ENCODE measurements at places on chromosomes 6 and 20.

GRCh38 chr6:827431-827830 lies 134.5 kb upstream of the EXOC2 start:
- no peak for DNase-seq

DNA sequence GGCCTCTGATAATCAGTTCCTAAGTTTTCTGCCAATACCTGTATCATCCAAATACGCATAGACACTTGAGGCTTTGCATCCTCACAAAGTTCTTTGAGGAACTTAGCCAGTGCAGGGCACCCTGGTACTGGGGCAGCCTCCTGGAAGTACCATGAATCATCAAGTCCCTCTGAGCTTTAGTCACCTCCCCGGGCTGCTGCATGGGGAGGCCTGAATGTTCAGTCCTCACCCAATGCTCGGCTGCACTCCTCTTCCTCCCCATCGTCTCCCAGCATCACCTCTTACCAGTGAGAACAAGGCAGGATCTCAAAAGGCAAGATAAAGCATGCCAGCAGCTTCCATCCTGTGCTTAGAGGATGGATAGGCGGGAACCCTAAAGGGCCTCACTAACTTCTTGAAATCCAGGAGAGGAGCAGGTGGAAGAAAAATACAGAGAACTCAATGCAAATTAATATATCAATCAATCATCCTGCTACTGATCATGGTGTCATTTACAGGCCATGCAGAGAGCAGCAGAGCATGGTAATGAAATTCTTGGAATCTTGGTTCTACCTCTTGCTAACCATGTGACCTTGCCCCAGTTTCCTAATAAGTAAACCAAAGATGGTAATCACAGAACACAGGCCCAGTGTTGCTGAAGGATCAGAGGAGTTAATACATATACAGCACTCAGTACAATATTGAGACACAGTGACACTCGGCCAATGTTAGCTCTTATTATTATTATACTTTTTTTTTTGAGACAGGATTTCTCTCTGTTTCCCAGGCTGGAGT lies 4.7 kb upstream of the CCN6 start:
- no peak for DNase-seq

DNA sequence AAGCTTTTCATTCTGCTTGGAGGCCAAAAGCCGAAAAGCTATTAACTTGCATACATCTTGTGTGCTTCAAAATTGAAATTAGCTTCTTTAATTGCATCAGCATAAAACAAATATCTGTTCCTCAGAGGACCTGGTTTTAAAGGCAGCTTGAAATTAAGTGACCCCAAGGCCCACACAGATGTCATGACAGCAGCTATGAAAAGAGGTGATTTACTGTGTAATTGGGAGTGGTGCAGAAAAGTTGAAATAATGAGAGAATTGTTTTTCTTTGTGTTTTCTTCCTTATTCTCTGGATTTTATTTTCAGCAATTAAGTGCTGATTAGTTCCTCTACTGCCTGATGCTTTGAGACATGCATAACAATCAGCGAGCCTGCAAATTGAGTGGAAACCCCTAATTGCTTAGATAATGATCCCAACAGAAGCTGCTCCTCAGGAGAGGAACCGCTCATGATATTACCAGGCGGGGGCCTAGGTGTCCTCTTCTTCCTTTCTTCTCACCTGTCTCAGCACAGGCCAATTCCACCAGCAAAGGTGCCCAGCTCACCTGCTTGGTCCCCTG lies 34.1 kb upstream of the GGTLC1 start:
- no peak for DNase-seq

DNA sequence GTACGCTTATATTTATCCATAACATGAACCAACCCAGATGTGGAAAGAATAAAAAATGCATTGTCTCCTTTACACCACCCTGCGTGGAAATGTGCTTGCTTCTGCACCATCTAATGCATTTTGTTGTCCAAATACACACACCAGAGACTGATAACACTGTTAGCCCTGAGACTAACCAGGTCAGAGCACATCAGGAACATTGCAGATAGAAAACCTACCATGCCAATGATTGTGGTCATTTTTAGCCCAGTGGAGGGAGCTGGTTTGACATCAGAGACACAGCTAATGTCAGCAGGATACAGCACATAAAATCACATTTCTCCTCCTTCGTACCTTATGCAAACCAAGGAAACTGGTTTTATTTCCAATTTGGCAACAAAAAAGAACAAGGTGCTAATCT lies 528.7 kb downstream of the DOK5 start:
- peak; percentile 38 for DNase-seq

DNA sequence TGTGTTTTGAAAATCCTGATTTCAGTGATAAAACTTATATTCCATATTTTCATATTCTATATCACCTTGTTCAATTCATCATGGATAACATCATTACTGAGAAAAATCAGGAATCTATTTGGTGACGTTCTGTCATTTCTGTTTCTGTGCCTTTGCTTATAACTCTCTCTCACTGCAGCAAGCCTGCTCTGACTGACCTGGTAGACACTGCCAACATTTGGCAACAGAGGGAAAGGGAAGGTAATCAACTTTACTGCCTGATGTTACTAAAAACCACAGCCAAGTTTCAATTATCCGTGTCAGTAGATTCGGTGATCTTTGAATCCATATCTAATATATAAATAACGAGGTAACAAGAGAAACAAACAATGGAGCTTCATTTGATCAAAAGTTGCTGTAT lies 501.9 kb downstream of the LMBRD1 start:
- DNase-seq, result no peak

DNA sequence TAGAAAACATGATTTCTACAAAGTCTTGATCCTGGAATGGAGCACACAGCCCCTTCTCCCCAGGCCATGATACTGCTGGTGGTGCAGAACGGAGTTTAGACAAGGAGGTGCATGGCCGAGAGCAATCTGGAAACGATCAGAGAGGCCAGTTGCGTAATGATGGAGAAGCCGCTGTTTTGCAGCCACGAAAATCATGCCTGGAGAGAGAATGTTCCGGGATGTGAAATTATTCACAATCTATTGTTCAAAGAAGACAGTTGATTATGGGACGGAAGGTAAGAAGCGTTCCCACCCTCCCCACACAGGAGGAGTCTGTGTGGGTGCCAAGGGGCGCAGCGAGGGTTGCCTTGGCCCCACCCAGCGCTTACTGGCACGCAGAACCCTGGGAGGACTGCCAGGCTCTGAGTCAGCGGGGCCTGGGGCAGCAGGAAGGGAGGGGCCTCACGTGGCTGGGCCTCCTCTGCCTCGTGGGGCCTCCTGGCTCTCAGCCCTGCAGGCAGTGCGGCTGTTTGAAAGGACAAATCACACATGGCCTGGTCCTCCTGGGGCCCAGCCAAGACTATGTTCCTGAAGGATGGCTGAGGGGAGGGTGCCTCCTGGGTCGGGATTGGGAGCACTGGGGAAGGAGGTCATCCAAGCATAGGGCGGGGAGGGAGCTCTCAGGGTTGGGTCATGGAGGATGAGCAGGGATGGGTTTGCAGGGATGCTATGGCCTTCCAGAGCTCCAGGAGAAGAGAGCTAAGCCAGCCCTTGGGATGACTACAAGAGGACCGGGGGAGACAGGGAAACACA lies 8.7 kb upstream of the AP5S1 start:
- DNase-seq, result peak; percentile 98

- no peak for DNase-seq
These were observed 252.4 kb downstream of the HDGFL1 start for GRCh38 chr6:22821664-22822320.

DNA sequence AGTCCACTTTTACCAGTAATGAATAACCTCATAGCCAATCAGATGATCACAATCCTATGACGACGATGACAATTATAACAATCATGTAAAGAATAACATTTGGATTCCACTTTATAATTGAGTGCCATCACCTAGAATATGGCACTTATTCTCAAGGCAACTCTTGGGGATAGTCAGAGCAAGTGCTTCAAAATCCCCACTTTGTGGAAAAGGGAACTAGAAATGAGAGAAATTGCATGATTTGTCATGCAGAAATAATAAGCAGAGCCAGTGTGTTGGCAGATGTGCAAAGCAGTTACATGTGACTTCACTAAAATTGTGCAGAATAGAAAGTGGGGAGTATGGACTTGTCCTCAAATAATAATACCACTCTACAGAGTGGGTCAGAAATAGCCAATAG lies 41.3 kb downstream of the FRK start:
- DNase-seq, result no peak

DNA sequence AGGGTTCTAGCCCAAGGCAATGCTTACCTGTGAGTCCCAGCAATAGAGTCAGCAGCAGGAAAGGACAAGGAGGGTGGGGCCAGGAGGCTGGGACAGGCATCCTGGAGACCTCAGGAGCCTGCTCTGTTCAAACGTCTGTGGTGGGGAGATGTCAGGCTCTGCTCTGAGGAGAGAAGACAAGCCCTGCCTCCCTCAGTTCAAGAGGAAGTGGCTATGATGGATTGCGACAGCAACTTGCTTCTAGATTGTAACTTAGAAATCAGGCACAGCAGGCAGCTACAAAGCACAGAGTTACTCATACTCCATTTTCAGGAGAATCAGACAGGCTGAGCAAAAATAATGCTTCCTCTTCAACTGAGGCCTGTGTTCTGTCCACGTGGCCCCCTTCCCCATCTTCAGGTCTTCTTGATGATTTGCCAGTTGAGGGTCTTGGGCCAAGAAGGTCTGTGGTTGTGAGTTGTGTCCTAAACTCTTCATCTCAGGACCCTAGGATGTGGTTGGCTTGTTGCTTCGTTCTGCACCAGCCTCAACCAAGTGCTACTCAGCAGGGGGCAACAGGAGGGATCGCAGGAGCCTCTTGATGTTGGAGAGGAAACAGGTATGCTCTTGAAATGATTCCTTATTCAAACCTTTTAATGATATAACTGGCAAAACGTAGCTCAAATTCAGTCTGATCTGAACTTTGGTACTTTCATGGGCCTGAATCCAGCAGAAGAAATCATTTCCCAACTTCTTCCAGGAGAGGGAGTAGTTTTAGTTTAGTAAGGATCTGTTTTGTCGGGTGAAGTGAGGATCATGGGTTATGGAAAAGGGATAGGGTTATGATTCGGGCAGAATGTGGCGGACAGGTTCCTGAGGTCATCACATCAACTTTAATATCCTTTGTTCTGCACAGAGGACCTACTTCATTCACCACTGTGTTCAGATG lies 31.0 kb downstream of the SIRPB1 start:
- no peak for DNase-seq

DNA sequence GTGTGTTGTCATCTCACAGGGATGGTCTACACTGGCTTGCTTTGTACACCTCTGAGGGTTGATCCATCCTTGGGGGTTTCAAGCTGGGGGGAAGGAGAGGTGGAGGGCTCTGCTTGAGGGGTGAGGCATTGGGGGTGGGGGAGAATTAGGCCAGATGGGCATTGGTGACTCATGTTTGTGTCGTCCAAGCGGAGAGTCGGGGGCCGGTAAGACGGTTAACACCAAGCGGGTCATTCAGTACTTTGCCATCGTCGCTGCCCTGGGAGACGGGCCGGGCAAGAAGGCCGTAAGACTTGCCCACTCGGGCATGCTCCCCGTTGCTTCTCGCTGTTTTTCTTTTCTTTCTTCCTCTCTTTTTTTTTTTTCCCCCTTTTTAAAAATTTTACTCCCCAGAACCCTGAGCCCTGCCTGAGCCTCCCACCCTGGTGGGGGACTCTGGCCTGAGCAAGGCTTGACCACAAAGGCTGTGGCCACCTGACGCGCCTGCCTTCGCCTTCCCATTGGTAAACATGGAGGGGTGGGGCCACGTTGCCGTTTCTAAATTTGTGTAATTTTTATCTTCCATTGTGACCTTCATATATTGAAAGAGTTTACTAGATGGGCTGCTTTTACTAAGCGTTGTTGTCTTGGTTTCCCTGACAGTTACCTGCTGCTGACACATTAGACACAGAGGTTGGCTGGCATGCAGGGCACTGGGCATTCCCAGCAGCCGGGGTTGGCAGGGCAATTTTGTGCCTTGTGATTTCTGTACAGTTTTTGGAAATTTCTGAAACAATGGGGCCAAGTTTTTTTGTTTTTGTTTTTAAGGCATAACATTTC lies 26.8 kb downstream of the MYH7B start:
- no peak for DNase-seq

DNA sequence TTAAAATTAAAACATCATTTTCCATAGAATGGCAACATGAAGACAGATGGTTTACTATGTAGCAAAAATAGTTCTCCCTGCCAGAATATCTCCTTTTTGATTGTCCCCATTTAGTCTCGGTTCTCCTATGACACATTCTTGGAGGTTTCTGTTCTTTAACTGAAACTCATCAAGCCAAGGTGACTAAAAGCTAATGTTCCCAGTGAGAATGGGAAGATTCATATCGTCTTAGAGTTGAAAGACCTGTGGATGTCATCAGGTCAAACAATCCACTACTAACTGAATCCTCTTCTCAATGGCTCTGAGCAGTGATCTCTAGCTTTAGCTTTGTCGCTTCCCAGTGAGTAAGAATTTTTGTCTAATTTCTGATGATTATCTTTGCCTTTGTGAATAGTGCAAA lies 1.3 kb upstream of the DOK5 start:
- DNase-seq, result no peak

- no peak for DNase-seq
These were observed 267.1 kb upstream of the JAG1 start for GRCh38 chr20:10940941-10941340.

- DNase-seq, result no peak
These were observed 573 bp upstream of the IFNGR1 start for GRCh38 chr6:137219664-137220252.

DNA sequence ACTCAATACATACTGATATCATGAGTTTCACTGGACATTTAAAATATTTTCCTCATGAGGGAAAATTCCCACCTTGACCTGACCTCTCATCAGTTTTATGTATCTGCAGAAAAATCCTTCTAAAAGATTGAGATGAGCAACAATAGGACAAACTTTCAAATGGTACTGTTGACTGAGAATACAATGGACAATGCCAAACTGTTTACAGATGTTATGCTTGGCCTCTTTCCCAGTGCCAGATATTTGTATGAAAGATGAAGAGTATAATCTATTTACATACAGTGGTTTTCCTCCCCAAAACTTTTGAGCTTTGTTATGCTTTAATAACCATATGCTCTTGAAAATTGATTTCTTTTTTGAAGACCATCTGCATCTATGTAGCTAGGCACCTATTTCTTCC lies 245.1 kb upstream of the RSPO3 start:
- DNase-seq, result no peak

DNA sequence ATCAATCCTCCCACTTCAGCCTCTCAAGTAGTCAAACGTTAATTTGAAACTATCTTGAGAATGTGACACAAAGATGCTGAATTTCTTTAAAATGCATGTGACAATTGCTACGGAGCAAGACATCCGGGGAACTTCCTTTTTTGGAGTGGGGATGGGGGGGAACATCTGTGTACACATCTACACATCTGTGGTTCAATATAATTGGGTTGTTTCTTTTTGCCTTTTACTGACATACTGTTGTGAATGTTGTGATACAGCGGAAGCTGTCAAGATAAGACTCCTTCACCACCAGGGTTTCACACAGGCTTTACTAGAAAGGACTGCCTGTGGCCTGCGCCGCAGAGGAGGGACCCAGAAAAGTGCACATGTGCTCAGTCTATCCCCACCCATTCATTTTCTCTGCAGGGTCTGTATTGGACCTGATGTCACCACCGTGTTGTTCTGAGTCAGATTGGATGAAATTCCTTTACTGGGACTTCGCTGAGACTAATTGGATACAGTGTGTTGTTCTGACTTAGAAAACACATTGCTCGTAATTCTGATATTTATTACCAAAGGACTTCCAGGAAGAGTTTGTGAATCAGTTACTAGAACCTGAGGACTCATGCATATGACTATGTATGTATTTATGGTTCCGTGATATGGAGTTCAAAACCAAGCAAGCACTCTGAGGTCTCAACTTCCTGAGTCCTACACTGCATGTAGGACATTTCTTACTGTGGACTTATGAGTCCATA lies 98.7 kb upstream of the SGK1 start:
- no peak for DNase-seq

GRCh38 chr6:30188541-30188940 lies 24.7 kb downstream of the TRIM26 start:
- no peak for DNase-seq

- DNase-seq, result peak; percentile 92
These were observed 23.3 kb upstream of the SMIM26 start for GRCh38 chr20:18543932-18544331.
